Uterus (tissue), 4 donors: ENCODE measurements at places on chromosomes 7 and 10. TPM values are rescaled to one million over a fixed set of nuclear protein-coding genes. Genes with fewer than 3 reads are reported as not detected.
A peak's percentile ranks its signal among the peaks of the same experiment; 100 is the strongest.

DNA sequence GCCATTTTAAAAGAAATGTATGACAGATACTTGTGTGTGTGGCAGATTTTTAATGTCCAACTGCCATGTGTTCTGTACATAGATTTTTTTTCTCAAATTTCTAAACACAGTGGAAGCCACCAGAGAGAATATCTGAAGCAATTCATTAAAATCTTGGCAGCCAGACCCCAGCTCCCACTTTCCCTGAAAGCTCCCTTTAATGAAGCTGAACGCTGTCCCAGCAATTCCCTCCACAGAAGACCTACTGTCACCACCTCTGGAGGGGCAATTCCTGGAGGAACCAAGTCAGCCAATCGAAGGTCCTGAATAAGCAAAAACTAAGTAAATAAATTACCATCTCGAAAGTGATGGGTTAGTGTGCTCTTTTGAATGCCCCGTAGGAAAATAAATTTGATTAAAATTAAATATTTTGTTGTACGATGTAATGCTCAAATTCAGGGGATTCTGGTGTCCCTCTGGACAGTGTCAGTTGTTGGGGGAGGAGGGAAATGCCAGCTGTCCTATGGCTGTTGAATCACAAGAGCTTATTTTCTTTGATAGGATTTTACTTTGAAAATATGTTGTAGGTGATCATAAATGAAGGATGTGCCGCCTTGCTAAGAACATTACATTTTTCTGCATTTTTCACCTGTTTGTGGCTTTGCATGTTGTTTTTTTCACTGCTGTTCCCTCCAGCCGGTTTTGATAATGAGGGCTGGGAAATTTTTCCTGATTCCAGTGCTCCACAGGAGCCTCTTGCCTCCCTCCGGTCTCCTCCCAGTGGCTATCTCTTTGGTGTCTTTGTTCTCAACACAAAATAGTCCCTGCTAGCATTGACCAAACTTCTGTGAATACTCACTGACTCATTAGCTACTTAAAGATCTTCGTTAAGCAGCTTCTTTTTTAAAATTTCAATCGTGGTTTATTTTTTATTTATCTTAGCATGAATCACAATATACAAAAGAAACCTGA, 9.2 kb upstream of the GSAP start:
- no peak for DNase-seq
- H3K36me3 ChIP-seq, result no peaks in the 10 kb centered on the region
- no peak overlapping the region for H3K27ac ChIP-seq
- H3K27me3 ChIP-seq, result no peaks in the 10 kb centered on the region

- DNase-seq, result no peak
- H3K4me1 ChIP-seq, result no peaks in the 10 kb centered on the region
- H3K27ac ChIP-seq, result no peak overlapping the region
- H3K27me3 ChIP-seq, result no peaks in the 10 kb centered on the region
- H3K4me3 ChIP-seq, result no peak overlapping the region
Observed at GRCh38 chr10:50216894-50217293, 34.4 kb downstream of the ASAH2 start.

CRPPA gene
- 2.0 TPM for total RNA-seq

GRCh38 chr7:46451846-46452245, 530.8 kb upstream of the IGFBP3 start:
- DNase-seq, result no peak
- no peak overlapping the region for H3K4me3 ChIP-seq
- no peaks in the 10 kb centered on the region for H3K4me1 ChIP-seq
- no peak overlapping the region for H3K27ac ChIP-seq
- no peaks in the 10 kb centered on the region for H3K36me3 ChIP-seq
- H3K27me3 ChIP-seq, result no peaks in the 10 kb centered on the region

SPDYE5 gene
- not detected for total RNA-seq

DNA sequence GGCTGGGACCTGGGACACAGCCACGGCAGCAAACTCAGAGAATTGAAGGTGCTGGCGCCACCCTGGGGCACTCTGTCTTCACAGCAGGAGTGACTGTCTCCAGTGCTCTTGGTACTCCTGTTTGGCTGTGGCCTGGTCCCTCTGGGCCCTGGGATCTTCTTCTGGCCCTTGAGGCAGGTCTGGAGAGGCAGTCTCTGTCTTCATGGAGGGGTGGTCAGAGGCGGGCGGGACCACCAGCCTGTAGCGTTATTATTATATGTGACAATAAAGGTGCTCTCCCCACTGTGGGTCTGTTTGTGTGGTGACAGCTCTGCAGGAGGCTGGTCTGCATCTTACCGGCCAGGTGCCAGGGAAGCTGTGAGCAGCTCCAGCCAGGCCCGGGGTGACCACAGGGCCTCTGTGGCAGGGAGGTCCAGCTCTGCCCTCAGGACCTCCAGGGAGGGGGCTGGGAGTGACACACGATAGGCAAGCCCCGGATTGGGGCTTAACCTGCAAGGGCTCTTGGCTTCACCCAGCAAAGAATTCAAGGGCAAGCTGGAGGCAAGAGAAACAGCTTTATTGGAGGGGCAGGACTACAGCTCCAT, 70.3 kb downstream of the MYL10 start:
- no peak overlapping the region for H3K4me3 ChIP-seq
- no peak overlapping the region for H3K27ac ChIP-seq
- no peaks in the 10 kb centered on the region for H3K36me3 ChIP-seq
- no peaks in the 10 kb centered on the region for H3K27me3 ChIP-seq

- no peak overlapping the region for H3K27ac ChIP-seq
- DNase-seq, result no peak
- H3K36me3 ChIP-seq, result no peaks in the 10 kb centered on the region
- H3K4me3 ChIP-seq, result no peak overlapping the region
- H3K4me1 ChIP-seq, result no peaks in the 10 kb centered on the region
Observed at GRCh38 chr7:18684916-18685315, 189.4 kb downstream of the HDAC9 start.

DNA sequence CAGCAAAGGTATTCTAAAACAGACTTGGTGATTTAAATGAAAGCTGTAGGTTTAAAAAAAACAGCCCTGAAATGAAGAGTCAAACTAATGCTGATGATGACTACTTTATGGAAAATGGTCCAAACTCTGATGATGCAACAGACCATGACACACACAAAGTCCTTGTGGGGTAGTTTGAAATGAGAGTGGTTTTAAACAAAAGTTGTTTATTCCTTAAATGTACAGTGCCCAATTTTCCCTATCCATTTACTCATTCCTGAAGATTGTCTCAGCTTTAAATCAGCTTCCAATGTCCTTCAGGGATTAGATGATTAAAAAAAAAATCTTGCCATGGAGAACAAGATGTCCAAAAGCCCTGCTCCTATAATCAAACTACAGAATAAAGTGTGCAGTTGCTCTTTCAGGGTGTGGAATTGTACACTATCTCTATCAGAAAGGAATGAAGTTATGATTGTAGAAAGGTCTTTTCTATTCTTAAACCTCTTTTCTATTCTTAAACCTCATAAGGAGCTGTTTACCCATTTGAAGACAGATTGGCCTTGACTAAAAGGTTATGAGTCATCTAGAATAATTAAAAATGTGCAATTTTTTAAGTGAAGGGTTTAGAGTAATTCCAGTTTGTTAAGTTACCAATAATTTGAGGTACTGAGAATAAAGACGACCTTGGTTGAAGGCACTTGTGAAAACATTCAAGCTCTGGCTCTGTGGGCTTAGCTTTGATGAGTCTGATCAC, 70.2 kb upstream of the ITGA8 start:
- peaks cover 18% of the 10 kb centered on the region for H3K4me1 ChIP-seq
- no peaks in the 10 kb centered on the region for H3K36me3 ChIP-seq
- peak overlapping the region; percentile 76 for H3K27ac ChIP-seq
- peak; percentile 25 for DNase-seq

CEP55 gene
- total RNA-seq, result 13.8 TPM

- H3K27ac ChIP-seq, result peak overlapping the region; percentile 78
- DNase-seq, result no peak
- H3K4me1 ChIP-seq, result peaks cover 16% of the 10 kb centered on the region
Observed at GRCh38 chr10:91602868-91603568, 29.9 kb downstream of the PPP1R3C start.

DPYSL4 gene
- 5.0 TPM for total RNA-seq

GRCh38 chr7:8363407-8364015, 69.9 kb upstream of the NXPH1 start:
- no peak for DNase-seq
- H3K27me3 ChIP-seq, result no peaks in the 10 kb centered on the region
- no peaks in the 10 kb centered on the region for H3K36me3 ChIP-seq
- no peak overlapping the region for H3K27ac ChIP-seq
- no peak overlapping the region for H3K4me3 ChIP-seq
- H3K4me1 ChIP-seq, result no peaks in the 10 kb centered on the region
